ENCODE measurements at places on chromosomes 4 and X.

DNA sequence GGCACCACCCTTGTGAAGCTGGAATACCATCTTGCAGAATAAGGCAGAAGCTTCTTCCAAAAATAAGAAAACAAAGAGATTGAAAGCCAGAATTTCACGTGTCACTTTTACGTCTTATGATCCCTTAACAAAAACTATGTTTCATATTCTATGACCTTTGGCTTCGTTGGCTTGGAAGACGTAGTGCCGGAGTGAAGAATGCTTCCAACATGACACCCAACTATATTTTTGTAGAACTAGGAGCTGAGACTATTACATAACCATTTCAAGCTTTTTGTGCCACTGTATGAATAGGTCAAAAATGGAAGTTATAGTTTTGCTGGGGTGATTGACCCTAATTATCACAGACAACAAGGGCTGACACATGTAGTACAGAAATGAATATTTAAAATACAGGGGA lies 996.2 kb downstream of the ADGRL3 start:
- DNase-seq: no peak

GRCh38 chrX:111447298-111447697 lies 35.3 kb upstream of the DCX start:
- DNase-seq: peak; percentile 0

GRCh38 chrX:69289793-69290123 lies 124.5 kb upstream of the PJA1 start:
- DNase-seq: no peak

- DNase-seq: no peak
Observed at GRCh38 chr4:107760281-107760947, 40.4 kb upstream of the PAPSS1 start.

- DNase-seq: no peak
Observed at GRCh38 chr4:100086766-100087431, 103.4 kb downstream of the DDIT4L start.

DNA sequence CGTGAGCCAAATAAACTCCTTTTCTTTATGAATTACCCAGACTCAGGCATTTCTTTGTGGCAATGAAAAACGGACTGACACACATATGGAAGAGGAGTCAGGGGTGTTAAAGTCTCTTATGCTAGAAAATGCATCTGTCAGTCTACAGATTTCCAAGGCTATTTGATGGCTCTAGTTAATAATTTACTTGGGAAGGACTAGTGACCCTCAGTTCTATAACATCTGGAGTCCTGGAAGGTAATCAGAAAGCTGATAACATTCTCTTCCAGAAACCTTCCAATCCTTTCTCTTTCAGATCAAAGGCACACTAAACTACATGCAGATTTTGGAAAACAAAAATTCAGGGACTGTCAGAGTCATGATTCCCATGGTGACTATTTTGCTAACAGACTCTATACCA lies 142.0 kb upstream of the TEX13D start:
- DNase-seq: no peak

- DNase-seq: no peak
Observed at GRCh38 chr4:89797117-89797516, 39.8 kb downstream of the SNCA start.

GRCh38 chr4:142856576-142856975 lies 10.5 kb upstream of the INPP4B start:
- DNase-seq: no peak

DNA sequence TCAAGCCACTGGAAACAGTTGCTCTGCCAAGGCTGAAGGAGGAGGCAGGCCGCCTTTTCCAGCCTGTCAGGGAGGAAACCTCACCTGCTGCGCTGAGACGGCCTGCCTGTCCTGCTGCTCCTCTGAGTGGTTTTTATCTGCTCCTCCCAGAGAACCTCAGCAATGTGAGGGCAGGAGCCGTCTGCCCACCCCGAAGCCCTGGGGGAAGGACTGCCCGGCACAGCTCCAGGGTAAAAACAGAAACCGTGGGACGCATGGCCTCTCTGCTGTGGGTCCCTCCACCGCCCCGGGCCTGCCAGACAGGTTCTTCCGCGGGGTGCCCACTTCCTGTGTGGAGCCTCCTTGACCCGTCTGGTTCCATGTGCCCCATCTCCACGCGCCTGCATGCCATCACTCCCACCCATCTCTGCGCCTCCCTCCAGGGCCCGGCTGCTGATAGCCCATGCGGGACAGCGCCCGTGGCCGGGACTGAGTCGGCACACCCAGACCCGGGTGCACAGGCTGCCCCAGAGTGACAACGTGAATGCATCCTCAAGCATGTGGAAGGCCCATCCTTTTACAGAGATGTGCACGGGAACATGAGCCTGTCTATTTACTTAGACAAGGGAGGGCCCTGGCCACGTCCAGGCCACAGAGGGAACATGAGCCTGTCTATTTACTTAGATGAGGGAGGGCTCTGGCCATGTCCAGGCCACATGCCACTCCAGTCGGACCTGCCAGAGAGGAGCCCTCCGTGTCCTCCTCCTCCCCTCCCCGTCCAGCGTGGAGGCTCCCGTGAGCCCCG lies 4.0 kb upstream of the SLC49A3 start:
- DNase-seq: no peak

- DNase-seq: no peak
Observed at GRCh38 chr4:155419266-155419665, 42.5 kb upstream of the MAP9 start.

DNA sequence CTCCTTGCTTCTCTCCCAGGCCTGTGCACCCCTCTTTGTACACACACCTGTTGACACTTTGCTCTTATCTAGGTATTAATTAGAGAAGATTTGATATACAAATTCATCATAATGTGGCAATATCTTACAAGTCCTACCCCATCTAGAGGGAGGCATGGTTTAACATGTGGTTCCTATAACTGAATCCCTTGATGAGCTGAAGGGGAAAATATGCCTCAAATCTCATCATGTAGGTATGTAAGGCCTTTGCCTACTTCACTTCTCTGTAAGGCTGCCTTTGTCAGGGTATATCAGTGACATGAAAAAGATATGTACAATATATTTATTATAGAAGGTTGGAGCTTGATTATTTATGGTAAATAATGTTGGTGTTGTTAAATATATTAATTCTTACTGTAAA lies 31.9 kb downstream of the HTR2C start:
- no peak for DNase-seq

- DNase-seq: no peak
Observed at GRCh38 chr4:103067841-103068547, 8.6 kb downstream of the SLC9B2 start.

DNA sequence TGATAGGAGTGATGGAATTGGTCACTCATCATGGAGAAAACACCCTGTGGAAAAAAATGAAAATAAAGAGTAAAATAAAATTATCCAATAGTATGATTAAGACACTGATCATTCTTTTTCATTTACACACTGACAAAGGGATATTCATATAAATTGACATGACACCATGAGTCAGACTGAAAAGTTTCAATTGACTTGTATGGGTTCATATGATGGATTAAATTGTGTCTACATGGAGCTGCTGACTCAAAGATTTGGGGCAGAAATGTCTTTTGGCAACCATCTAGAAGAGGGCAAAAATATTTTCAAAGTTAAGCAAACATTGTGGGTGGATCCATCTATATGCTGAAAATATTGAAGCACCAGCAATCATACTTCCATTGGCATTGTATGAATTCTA lies 153.4 kb upstream of the PPP3CA start:
- no peak for DNase-seq

DNA sequence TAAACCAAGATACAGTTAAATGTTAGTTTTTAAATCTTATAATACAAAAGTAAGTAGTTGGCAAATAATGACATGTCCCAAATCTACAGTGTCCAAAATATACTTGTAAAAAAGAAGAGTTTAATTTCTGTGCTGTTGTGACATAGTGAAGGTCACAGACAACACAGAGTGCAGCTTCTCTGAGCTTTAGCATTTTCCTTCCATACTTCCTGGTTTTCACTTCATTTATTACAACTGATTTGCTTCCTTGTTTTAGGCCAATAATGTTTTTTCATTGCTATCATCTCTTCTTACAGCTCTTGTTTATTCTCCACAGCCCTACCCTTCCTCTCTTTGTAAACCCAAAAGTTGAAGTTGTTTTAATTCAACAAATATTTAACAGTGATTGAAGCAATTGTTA lies 132.4 kb upstream of the TET2 start:
- DNase-seq: no peak

- DNase-seq: no peak
Observed at GRCh38 chr4:53113431-53114225, 251.5 kb downstream of the RASL11B start.

DNA sequence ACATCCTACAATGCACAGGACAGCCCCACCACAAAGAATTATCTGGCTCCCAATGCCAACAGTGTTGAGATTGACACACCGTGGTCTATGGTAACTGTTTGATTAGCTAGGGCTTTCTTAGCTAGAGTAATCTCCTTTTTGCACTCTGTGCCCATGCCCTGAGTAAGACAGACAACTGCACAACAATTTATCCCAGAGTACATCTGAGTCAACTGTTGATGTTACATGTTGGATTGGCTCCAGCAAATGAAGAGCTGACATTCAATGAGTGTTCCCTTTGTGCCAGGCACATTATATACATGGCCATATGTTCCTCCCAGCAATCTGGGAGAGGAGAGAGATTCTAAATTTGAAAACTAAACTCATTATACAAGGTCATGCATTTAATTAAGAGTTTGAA lies 3.9 kb upstream of the FAM9C start:
- DNase-seq: no peak

DNA sequence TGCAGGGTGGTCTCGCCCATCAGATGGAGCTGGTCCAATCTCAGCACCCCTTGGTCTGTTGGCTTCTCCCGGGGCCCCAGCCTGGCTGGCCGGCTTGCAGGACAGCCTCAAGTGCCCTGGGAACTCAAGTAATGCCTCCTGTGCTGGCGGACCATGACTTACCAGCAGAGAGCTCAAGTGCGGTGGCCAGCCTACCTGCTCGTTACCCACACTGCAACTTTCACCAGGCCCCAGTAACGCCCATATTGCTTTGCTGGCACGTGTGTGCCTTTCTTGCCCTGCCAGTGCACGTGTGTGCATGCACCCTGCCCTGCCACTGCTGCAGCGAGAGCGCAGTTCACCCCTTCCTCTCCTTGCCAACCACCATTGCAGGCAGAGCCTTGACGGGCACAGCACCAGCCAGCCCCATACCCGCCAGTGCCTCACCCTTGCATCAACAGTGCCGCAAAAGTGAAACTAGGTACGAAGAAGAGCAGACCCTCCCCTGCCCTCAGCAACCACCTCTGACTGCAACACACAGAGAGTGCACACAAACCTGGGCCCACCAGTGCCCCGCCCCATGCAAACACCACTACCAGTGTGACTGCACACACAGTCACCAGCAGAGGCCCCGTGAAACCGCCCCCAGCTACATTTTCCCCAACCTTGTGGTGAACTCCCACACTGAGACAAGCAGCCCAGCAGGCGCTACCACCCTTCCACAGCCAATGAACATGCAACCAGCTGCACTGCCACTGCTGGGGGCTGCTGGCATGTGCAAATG lies 88.9 kb upstream of the POU3F4 start:
- no peak for DNase-seq

DNA sequence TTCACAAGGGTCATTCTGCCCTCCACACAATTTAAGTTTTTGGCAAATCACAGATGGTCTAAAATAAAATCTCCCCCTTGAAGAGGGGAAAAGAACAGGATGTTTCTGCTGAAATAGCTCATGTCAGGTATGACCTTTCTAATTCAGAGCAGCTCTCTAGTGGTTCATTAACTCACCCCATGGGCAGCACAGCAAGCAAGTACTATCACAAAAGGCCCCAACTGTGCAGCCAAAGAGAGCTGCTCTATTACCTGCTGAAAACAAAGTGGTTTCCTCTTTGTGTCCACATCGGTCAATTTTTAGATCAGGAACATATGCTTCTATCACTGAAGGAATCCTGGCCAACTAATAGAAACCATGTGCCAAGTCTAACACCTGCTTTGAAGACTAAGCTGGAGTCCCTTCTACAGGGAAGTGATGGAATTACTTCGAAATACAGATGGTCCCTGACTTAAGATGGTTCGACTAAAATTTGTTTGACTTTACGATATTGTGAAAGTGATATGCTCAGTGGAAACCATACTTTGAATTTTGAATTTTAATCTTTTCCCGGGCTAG lies 164.3 kb downstream of the ENOX2 start:
- DNase-seq: no peak

DNA sequence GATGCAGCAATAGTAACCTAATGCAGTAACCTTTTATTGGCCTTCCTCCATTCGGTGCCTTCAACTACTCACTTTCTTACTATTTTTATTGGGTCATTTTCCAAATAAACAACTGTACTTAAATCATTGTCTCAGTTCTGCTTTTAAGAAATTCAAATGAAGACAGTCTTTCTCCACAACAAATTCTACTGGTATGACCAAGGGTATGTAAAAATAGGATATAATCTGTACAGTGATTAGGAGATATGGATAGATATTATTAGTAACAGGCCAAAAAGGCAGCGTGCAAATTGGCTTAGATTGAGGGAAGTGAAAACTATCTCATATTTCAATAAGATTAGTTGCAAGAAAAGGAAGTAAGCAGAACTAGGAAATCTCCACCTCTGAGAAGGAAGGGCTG lies 177.4 kb upstream of the PPP1R2C start:
- DNase-seq: no peak

GRCh38 chr4:126445596-126445995 lies 1130.8 kb downstream of the FAT4 start:
- DNase-seq: no peak

GRCh38 chr4:86302251-86302650 lies 57.6 kb downstream of the MAPK10 start:
- DNase-seq: peak; percentile 84

- no peak for DNase-seq
Observed at GRCh38 chr4:81786063-81786763, 314.5 kb upstream of the RASGEF1B start.

DNA sequence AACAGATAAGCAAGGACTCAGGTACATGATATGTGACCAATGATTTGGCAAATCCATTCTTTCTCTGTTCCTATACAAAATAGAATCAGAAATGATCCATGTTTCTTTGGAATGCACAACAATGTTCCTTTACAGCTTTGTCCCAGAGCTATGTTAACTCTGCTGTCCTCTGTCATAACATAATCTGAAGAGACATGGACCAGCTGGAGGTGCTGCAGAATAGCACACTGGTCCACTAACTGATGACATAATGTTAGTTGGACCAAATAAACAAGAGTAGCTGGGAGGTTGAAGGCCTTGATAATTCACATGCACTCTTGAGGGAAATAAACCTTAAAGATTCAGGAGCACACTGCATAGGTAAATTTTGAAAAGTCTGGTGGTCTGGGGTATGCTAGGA lies 23.0 kb upstream of the DHX15 start:
- DNase-seq: no peak

GRCh38 chr4:149145803-149146202 lies 669.8 kb downstream of the IQCM start:
- no peak for DNase-seq

- DNase-seq: no peak
Observed at GRCh38 chrX:150365990-150366911, 3.1 kb downstream of the MAMLD1 start.

- DNase-seq: no peak
Observed at GRCh38 chr4:53147197-53147596, 218.7 kb downstream of the SCFD2 start.

GRCh38 chr4:8108991-8109390 lies 49.6 kb downstream of the ABLIM2 start:
- DNase-seq: no peak

GRCh38 chrX:53128097-53128749 lies 34.3 kb downstream of the KANTR start:
- no peak for DNase-seq

GRCh38 chr4:53511014-53511413 lies 80.3 kb downstream of the LNX1 start:
- no peak for DNase-seq

GRCh38 chr4:162847945-162848549 lies 318.6 kb downstream of the NAF1 start:
- no peak for DNase-seq
